ENCODE measurements at places on chromosomes 16 and 17.
A peak's percentile ranks its signal among the peaks of the same experiment; 100 is the strongest.

DNA sequence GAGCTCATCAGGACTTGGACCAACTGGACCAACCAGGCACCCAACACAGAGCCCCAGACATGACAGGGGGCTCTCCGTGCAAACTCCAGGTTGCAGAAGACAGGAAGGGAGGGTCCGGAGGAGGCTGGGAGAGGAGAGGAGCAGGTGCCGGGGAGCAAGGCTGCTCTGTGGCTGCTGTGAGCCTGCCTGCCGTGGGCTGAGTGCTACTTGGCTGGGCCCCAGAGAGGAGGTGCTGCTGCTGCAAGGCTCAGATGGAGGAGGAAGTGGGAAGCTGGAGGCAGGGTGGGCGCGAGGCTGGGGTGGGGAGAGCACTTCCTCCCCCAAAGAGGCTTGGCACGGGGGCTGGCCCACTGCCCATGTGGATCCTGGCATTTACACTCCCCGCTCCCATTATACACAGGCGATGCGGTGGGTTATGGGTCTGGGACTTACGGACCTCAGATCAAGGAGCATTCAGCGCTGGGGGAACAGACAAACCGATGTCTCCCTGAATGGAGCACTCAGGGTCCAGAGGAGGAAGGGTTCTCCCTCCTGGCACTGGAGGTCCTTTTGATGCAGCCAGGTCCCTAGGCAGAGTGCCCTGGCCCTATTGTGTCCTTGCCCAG is 15.9 kb downstream of the EPOP start:
- DNase-seq, result no peak

- no peak for DNase-seq
These were observed 7.9 kb upstream of the MT2A start for GRCh38 chr16:56600398-56600999.

- DNase-seq, result no peak
These were observed 25.8 kb upstream of the HLF start for GRCh38 chr17:55238931-55239297.

- DNase-seq, result no peak
These were observed 2.7 kb upstream of the METTL26 start for GRCh38 chr16:638836-639235.

- DNase-seq, result no peak
These were observed 10.2 kb upstream of the STRADA start for GRCh38 chr17:63751806-63752205.

- DNase-seq, result no peak
These were observed 203.6 kb upstream of the CACNG3 start for GRCh38 chr16:24052329-24053098.

DNA sequence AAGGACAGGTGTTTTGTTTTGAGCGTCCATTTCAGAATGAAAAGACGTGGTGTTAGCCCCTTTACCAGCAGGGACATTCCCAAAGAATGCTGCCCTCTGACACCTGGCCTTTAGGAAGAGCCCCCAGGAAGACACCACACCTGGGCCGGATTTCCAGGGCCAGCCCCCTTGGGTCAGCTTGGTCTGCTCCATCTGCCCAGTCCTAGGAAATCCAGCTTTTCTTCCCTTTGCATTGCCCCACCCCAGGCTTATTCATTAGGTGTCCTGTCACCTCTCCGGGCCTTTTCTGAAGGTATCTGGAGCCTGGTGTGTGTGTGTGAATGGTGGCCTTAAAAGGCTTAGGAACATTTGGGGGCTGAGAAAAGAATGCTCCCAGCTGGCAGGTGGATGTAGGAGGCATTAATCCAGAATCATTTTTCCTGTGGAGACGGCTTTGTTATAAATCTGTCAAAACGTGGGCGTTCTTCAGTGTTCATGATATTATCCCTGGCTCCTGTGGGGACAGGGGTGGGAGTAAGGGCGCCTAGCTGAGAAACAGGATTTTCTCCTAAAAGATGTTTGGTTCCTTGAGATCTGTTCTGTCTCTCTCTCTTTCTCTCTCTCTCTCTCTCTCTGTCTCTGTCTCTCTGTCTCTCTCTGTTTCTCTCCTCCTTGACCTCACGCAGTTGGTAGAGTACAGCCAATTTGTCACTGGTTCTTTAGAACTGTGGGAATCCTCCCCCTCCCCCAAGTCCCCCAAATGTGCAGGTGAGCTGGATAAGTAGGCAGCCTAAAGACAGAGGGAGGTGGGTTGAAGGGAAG is 84.0 kb downstream of the NTN1 start:
- no peak for DNase-seq

DNA sequence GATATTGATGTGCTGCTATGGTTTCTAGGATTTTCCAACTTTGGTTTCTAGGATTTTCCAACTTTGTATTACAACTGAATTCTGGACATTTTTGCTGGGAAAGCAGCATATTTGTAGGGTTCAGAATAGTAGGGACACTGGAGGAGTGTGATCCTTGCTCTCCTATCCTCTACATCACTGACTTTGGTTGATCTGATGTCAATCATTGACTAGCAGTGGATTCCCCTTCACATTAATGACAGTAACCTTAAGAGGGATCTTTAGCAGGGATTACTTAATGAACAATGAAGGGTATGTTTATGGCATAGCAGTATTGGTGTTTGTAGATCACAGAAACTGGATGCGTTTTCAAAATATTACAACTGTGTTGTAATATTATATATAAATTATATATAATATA is 67.4 kb downstream of the MAP2K4 start:
- DNase-seq, result no peak

DNA sequence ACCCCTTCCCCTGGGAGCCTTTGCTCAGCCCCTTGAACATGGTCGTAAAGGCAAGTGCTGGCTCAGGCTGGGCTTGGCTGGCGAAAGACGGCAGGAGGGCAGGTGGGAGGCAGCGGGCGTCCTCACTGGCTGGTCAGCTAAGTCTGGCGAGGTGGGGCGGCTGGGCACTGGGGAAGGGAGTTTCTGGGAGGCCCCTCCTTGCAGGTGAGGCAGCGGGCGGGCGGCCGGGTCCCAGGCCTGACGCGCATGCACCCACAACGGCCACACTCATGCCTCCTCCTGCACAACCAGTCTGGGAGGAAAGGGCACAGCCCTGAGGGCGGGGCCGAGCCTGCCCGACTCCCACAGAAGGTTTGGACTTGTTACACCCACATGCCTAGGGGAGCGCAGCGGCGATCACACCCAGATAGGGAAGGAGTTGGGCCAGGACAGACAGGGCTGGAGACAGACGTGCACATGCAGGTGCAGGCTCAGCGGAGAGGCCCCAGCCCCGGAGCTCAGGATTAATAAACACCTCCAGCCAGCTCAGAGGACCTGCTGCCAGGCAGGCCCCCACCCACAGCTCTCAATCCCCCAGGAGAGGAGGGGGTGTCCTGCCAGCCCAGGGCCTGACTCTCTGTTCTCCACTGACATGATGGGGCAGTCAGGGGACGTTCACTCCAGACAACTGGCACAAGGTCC is at the start of gene EVPL:
Gene EVPL (minus strand): TSS at position 148 of the 681 bp plus-strand sequence. CDS start 108 bp downstream, at position 40.
- no peak for DNase-seq

DNA sequence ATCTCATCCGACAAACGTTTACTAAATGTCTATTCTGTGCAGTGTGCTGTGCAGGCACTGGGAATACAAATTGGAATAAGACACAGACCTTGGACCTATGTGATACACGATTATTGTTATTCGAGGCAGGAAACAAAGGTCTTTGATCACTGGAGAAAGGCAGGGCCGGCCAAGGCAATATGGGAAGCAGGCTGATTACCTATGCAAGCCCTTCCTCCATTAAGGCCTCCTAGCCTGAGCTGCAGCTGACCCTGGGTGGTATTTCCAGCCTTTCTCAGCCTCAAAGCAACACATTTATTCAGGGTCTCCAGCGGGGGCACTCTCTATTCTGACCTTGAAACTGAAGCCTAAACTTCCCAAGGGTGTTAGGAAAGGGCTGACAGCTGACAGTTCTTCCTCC is 13.4 kb downstream of the ST6GALNAC1 start:
- no peak for DNase-seq

- no peak for DNase-seq
These were observed 10.9 kb upstream of the KAT7 start for GRCh38 chr17:49777563-49777962.

DNA sequence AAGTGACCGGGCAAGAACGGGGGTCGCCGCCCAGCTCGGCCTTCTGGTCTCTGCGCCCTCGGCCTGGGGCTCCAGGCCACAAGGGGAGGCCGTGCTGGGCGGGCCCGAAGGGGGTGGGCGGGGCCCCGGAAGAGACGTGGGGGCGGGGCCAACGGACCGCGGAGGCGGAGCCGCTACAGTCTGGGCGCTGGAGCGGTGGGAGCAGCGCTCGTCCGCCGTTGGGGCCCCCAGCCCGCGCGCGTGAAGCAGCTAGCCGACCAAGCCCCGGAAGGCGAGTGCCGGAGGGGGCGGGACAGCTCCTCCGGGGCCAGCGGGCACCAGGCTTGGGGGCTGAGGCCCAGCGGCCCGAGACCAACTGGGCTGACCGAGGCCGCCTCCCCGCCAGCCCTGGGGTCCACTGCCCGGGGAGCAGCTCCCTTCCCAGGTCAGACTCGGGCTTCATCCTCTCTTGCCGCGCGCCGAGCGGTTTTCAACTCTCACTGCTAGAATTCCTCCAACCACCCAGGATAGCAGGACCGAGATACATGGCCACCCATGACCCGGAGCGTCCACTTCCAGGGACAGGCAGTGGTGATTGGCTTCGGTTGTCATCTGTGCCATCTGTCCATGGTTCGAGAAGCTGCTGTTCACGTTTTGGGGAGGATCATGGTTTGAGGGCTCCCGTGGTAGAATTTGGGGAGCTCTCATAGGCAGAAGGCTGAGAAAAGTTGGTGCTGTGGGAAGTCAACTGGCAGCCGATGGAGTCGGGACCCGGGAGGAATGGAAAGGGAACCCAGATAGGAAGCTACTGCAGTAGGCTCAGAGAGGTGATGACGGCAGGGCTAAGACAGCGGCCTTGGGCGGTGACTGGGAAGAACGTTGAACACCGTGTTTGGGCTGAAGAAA is 44.6 kb upstream of the LCMT1 start:
- peak; percentile 41 for DNase-seq

GRCh38 chr17:37527249-37527851 is 37.7 kb downstream of the DUSP14 start:
- DNase-seq, result no peak

- DNase-seq, result no peak
These were observed 35.6 kb downstream of the WWOX start for GRCh38 chr16:78134944-78135619.
